ENCODE measurements at places on chromosomes 5 and 9. TPM values are rescaled to one million over a fixed set of nuclear protein-coding genes. Genes with fewer than 3 reads are reported as not detected.

DNA sequence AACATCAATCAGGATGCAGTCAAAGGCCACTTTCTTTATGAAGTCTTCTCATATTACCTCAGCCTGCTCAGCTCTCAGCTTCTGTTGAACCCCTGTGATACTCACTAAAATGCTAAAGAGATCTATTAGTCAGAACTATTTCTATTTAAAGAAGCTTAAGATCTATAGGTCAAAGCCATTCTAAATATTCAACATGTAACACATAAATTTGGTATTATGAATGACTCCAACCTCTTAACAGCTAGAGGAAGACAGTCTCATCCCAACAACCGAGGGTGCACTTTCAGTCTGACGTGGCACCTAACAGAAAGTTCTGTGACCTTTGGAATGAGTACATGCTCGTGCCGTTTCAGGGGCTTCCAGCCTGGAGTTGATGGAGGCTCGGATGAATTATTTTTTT is 301.5 kb upstream of the VLDLR start:
- H3K27me3 ChIP-seq: no peaks in the 10 kb centered on the region
- no peak overlapping the region for H3K4me3 ChIP-seq
- H3K27ac ChIP-seq: no peak overlapping the region
- no peaks in the 10 kb centered on the region for H3K36me3 ChIP-seq
- no peak for DNase-seq

DNA sequence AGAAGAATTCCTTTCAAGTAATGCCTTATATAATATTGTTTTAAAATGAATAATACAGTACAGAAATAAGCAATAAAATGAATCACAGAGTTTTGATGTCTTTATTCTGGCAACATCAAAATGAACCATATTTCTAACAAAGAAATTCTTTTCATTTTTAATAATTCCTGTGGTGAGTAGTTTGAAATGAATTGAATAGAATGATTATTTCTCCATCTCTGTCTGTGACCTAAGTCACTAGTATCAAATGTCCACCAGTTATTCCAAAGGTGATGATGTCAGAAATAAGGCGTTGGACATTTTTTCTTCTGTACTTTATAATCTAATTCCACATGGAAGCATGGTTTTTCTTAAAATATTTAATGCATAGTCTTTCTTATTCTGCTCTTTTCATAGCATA is 106.2 kb downstream of the ADAMTSL1 start:
- no peaks in the 10 kb centered on the region for H3K4me1 ChIP-seq
- no peak for DNase-seq
- H3K27ac ChIP-seq: no peak overlapping the region
- H3K27me3 ChIP-seq: no peaks in the 10 kb centered on the region

Gene SLC6A18
- total RNA-seq: not detected

DNA sequence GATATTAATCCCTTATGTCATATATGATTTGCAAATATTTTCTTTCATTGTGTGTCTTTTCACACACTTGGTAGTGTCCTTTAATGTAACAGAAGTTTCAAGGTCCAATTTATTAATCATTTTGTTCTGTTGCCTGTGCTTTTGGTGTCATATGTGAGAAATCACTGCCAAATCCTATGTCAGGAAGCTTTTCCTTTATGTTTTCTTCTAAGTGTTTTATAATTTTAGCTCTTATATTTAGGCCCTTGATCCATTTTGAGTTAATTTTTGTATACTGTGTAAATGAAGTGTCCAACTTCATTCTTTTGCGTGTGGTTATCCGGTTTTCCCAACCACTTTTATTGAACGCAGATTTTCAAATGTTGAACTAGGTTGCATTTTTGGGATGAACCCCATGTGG is 6.1 kb upstream of the ZNF510 start:
- H3K4me1 ChIP-seq: peaks cover 2% of the 10 kb centered on the region
- no peaks in the 10 kb centered on the region for H3K27me3 ChIP-seq
- H3K4me3 ChIP-seq: no peak overlapping the region
- DNase-seq: no peak
- H3K27ac ChIP-seq: no peak overlapping the region
